Hippocampal formation (tissue), 2 donors: ENCODE measurements at places on chromosomes 16 and 17.
A peak's percentile ranks its signal among the peaks of the same experiment; 100 is the strongest.

GRCh38 chr16:2095918-2096582 is 39.6 kb downstream of the PKD1 start:
- DNase-seq = no peak

DNA sequence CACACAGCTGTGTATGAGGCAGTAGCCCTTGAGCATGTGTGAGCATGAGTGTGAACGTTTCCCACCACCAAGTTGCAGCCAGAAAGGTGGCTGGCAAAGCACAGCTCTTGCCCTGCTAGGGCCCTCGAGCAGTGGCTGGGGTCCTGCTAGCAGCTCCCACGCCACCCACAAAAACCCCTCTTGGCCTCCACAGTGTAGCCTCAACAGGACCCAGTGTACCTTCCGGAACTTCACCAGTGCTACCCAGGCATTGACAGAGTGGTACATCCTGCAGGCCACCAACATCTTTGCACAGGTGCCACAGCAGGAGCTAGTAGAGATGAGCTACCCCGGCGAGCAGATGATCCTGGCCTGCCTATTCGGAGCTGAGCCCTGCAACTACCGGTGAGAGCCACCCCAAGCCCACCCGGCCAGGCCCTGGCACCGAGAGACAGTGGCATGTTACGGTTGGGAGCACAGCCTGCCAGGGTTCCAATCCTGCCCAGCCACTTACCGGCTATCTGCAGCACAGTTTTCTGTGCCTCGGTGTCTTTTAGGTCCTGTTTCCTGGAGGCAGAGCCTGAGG is 53.1 kb downstream of the SCNN1B start:
- DNase-seq = no peak

- no peak for DNase-seq
These were observed 2.5 kb upstream of the HS3ST6 start for GRCh38 chr16:1920727-1921171.

DNA sequence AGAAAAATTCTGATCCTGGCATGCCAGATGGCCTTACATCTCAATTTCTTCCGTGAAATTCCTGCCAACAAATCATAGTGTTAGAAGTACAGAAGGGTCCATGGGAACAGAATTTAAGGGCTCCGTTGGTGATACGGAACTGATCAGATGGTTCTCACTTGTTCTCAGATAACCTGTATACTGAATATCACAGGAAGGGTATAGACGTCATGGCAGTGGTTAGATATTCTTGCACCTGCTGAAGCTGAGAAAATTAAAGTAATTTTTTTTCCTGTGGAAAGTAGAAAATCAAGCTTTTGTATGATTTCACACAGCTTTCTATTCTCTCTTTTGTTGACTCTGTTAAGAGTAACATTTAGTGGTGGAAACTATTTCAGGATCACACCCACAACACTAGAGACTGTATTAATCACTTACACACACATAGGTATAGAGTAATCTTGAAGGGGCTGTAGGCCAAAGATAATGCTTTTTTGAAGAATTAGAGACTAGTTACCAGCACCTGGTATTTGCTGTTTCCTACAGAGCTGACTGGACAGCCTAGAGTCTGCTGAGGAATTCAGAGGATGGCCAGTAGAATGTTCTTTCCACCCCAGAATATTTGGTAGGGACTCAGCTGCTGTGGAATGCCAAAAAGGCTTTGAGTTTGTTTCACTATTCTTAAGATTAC is 7.5 kb downstream of the TENT4B start:
- peak; percentile 19 for DNase-seq

DNA sequence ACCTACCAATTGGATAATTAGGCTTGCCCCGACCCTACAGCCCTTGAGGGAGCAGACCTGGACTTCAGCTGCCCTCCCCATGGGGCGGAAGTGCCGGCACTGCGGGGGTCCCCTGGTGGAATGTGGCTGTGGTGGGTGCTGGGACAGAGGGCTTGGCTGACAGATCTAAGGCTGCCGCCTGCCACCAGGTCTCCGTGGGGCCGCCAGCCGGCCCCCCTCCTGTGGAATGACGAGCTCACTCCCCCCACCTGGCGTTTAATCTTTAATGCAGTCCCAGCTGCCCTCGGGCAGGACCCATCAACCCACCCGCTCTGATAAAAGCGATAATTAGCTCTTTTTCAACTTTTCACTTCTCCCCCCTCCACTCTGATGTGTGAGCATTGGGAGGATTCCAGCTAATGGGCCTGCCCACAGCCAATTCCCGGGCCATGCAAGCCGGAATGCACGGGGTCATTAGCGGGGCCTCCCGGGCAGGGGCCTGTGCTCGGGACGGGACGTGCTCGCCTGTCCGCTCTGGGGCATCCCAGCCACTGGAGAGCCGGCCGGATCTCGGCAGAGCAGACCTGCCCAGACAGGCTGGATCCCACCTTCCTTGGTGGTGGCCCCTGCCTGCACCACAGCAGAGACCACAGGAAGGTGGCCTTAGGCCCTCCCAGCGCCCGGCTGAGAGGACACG is 28.3 kb upstream of the GOSR2 start:
- no peak for DNase-seq

DNA sequence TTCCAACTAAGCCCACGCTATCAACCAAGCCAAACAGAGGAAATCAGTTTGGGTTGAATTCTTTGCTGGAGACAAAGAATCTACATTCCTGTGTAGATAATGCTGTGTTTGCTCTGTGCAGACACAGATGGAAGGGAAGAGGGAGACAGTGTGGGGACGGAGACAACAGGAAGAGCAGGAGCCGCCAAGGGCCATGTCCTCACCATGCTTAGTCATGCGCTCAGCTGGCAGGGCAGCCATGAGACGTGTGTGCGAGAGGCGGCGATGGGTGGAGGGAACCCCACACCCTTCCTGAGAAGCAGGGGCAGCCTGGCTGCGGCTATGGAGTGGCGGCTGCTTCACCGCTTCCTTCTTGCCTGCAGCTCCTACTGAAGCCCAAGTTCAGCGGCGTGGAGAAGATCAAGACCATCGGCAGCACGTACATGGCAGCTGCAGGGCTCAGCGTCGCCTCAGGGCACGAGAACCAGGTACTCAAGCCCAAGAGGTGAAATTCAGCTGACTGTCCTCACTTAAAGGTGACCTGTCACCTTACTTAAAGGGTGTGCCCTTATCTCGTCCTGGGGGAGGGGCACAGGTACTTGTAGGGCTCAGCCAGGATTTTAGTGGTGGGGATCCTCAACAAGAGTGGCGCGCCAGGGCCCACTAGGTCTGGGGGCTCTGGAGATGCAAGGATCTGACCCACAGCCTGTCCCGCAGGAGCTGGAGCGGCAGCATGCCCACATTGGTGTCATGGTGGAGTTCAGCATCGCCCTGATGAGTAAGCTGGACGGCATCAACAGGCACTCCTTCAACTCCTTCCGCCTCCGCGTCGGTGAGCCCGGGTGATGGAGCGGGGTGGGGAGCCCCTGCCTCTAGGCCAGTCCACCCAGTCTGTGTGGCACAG is 47.5 kb downstream of the ADCY7 start:
- DNase-seq = peak; percentile 24

GRCh38 chr17:57930239-57930638 is 25.0 kb downstream of the CUEDC1 start:
- DNase-seq = no peak
